Urothelium cell line (cell line): ENCODE measurements at places on chromosomes 13 and 19.

GRCh38 chr19:49811328-49811727, 1.8 kb downstream of the FUZ start:
- no peak for DNase-seq

- DNase-seq: no peak
Measured at GRCh38 chr19:47561440-47562057, 11.4 kb downstream of the ZNF541 start.

- no peak for DNase-seq
Measured at GRCh38 chr13:40453351-40454021, 213.0 kb downstream of the FOXO1 start.

DNA sequence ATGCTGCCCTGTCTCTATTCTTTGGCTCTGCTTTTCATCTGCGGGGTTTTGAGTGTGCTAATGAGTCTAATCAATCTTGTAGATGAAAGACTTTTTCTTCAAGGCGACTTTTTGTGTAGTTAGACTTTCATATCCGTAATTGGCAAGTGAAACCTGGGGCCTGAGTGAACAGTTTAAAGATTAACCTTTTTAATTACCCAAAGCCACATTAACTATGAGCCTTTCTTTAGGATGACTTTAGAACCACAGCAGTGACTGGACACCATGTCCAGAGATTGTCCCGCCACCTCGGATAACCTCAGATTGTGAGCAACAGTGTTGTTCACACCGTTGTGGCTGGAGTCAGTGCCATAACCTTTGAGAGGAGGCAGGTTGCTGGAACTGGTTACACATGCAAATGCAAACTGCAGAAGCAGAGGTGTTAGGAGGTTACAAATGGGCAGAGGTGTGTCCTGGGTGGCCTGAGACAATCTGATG, 58.7 kb downstream of the SIAH3 start:
- DNase-seq: no peak

DNA sequence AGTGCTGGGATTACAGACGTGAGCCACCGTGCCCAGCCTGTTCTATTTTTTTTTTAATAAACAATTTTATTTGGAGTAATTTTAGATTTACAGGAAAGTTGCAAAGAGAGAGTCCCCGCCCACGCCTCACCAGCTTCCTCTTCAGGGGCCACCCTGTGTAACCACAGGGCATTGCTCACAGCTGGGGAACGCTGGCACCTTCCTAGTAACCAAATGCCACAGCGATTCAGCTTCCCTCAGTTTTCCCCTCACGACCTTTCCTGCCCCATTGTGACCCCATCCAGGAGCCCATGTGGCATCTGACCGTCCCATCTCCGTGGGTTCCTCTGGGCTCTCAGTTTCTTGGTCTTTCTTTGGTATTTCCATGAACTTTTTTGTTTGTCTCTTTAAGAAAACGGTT, 83.9 kb downstream of the GNG7 start:
- DNase-seq: peak; percentile 66

DNA sequence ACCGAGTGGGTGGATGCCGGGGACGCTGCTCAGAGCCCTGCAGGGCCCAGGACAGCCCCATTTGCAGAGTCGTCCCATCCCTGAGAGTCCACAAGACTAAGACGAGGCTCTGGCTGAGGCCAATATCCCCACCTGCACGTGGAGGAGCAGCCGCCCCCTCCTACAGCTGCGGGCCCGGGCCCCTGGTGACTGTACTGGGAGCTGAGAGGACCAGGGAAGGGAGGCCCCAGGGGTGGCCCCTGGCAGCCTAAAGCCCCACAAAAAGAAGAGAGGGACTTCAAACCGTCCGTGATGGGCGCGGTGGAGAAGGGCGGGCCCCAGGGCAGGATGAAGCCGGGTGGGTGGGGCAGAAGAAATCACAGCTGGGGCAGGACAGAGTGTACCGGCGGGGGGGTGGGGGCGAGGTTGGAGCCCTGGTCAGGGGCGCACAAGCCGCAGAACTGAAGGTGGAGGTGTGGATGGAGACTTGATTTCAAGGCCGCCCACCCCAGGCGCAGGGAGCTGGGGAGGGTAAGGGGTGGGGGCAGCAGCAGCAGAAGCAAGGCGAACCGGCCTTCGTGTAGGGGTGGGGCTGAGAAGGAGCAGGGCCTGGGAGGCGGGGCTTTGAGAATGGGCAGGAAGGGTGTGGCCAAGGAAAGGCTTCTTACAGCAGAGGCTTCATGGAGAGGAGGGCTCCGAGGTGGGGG, 12.9 kb downstream of the CFD start:
- DNase-seq: peak; percentile 59

- DNase-seq: no peak
Measured at GRCh38 chr13:114258589-114258988, 22.8 kb upstream of the UPF3A start.

- no peak for DNase-seq
Measured at GRCh38 chr13:22080832-22081231, 410.0 kb downstream of the FGF9 start.

DNA sequence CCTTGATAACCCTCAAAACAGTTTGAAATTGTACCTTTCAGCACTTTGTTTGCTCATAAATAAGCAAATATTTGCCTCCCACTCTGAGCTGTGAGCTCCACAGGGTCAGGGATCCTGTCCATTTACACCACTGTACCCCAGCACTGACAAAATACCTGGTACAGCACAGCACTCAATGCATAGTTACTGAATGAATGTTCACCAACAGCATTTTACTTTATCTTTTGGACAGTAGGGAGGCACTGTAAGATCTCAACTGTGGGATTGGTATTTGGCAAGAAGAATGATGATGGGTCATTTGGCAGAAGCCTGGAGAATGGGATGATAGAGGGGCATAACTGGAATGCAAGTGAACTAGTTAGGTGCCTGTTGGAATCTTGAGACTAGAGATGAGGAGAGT, 127.2 kb upstream of the ARGLU1 start:
- DNase-seq: no peak
